HEK293T (cell line): ENCODE measurements at places on chromosomes 5 and 9.

- DNase-seq = no peak
Measured at GRCh38 chr5:5025774-5026408, 114.2 kb upstream of the ADAMTS16 start.

DNA sequence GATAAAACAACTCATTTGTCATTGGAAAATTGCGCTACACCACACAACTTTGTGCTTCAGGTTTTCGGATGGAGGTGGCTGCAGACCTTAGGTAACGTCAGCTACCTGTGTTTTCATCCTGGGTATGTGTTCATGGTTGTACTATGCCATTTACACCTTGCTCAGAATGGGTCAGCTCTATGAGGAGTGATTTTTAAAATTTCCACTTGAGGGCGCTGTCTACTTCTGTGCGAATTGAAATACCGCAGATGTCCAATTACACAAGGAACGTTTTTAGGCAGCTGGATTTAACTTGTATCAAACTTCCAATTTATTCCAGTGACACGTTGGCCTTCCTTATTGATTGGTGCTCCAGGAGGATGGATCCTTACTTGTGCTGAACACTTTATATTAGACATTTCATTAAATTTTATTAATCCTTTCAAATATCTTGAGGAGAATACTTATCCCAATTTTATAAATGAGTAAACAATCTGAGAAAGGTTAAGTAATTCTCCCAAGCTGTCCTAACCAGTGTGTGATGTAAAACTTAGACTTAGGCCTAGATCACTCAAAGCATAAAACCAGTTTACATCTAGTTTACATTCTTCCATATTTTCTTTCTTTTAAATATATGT is 23.4 kb downstream of the DMRTA1 start:
- peak; percentile 56 for DNase-seq

DNA sequence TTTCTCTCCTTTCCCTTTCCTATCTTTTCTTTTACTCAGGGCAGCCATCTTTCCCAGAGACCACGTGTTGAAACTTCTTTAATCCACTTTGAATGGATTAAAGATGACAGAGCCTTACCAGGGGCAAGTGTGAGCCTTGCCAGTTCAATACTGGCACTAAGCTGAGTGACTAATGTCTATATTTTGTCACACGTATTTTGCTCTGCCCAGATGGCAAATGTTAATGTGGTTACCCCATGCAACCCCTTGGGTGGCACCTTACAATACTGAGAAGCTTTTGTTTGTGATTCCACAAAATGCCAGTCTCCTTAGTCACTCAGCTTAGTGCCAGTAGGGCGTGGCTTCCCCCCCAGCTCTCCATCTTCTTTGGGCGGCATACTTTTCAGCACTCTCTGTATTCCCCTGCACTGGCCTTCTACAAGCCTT is 24.8 kb downstream of the ANXA1 start:
- no peak for DNase-seq

DNA sequence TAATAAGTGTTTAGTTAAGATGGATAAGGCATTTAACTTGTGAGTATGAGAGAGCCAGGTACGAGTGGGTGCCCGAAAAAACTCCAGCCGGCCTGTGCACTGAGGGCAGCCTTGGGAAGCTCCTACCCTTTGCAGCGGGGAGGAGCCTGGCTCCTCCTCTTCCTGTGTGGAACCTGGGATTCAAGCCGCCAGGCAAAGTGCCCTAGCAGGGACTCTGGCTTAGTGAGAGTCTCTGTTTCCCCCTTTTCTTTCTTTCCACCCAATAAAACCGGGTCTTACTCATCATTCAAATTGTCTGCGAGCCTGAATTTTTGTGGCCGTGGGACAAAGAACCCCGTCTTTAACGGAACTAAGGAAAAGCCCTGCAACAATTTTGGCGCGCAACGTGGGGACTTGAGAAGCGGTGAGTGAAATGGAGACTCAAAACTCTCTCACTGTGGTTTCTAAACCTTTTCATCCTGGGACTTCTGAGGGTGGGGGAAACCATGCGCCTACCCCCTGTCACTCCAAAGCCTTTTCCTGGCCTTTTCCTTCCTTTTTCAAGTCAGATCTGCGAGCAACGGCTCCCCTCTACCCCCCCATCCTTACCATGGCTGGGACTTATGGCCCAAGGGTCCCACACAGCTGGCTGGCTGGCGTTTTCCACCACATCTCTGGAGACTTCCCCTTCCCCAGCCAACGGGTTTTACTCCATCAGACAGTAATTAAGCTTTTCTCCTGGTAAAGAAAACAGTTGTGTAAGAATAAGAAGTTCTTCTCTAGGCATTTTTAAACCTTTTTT is 535.7 kb upstream of the ACO1 start:
- no peak for DNase-seq

GRCh38 chr5:42875785-42876374 is 64.2 kb upstream of the SELENOP start:
- no peak for DNase-seq

GRCh38 chr5:74257060-74257527 is 383.4 kb downstream of the ENC1 start:
- DNase-seq = no peak

GRCh38 chr5:144941004-144941403 is 770.3 kb downstream of the KCTD16 start:
- no peak for DNase-seq

DNA sequence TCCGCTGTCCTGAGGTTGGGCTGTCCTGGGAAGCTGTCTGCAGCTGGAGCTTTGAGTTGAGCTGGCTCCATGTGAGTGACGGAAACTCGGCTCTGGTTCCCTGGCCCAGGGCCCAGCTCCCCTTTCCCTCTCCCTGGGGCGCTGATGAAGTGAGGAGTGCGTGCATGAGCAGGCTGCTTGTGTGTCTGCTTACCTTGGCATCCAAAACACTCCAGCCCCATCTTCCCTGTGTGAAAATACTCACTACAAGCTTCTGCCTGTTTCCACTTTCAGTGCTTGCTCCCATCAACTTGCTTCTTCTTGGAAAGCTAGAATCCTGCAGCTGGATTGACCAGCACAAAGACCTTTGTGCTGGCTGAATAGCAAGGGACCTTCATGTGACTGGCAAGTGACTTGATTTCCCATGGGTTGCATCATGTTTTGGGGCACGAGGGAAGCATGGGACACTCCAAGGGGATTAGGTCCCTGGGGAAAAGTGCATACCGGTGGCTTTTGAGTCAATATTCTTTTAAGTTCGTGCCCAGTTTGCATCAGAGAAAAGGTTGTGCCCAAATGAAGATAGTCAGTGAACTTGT is 198.1 kb downstream of the GADD45G start:
- DNase-seq = no peak

- DNase-seq = no peak
Measured at GRCh38 chr5:81852291-81853029, 101.6 kb upstream of the SSBP2 start.

- DNase-seq = no peak
Measured at GRCh38 chr5:91111473-91112238, 271.5 kb downstream of the ARRDC3 start.
